ENCODE measurements at places on chromosomes 12 and 14.

DNA sequence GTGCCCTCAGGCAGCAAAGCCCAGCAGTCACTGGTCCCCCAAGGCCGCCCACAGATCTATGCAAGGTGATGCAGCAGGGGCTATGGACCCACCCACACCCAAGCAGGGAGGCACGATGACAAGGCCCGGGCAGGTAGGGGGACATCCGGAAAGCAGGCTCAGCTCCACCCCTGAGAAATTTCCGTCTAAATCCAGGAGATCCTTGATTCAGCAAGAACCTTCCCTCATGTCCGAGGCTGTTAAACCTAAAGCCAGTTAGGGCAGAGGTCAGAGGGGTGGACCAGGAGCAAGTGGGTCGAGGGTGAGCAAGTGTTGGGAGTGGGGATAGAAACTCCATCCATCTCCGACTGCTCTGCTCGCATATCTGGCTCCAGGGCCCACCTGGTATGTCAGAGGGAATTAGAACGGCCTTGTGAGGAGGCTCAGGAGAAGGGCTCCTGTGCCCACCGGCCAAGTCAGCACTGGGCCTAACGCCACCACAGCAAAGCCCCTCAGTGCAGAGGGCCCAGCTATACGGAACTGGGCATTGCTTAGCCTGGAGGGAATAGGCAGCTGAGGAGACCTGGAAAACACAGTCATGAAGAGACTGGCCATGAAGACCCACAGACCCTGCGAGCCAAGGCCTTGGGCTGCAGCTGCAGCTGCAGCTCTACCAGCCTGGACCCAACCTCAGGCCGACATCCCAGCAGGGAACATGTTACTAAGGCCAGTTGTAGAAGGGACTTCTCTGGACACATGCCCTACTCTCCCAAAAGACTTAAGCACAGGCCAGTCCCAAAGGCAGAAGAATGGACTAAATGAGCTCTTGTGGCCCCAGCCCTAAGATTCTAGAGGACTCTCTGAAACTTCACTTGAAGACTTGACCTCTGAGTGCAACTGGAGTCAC lies 34.3 kb downstream of the DAD1 start:
- DNase-seq = no peak

DNA sequence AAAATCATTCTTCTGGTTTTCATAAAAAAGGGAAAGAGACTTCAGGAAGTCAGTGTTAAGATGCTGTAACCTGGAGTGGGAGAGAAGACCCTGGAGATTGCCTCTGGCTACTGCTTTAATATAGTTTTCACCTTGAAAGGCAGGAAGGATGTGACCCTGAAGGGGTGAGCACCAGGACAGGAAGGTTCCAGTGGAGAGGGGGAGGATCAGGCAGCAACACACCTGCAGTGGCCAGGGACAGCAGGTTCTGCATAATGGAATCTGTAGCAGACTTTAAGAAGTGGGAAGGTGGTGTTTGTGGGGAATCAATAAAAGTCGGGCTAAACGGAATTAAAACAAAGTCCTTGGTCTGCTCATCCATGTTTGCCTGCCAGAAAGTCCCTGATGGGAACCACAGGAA lies 6.3 kb upstream of the HEATR5A start:
- no peak for DNase-seq

- no peak for DNase-seq
Observed at GRCh38 chr12:98754095-98754494, 109.0 kb downstream of the APAF1 start.

GRCh38 chr12:101931498-101932326 lies 54.3 kb downstream of the DRAM1 start:
- DNase-seq = no peak

DNA sequence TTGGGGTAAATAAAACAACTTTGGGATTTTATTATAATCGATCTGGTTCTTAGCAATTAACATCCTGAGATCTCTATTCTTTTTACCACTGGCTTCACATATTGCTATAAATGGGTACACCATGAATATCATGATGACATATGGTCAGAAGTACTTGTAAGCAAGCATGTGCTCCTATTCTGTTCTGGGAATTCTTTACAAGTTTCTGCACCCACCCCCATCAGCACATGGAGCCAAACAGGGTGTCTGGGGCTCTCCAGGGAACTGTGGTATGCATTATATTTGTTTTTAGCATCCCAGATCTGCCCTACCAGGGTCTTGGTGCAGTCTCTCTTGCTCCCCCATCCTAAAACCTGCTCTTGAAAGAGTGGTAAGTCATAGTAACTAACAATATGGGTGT lies 31.3 kb downstream of the DMAC2L start:
- DNase-seq = no peak

DNA sequence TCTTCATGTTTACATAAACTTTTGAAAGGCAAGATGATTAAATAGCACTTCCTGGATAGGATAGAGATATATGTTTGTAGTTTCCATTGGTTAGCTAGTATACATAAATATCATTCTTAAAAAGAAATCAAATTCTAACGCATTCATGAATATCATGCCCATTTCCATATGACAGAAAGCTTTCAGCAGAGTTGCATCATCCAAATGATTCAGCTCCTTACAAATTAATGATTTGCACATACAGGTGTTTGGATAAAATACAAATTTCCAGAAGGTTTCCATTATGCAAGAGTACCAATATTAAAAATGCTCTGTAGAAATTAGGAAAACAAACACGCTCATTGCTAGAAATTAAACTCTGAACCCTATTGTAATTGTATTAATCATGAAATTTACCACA lies 264.4 kb downstream of the FOXG1 start:
- no peak for DNase-seq

DNA sequence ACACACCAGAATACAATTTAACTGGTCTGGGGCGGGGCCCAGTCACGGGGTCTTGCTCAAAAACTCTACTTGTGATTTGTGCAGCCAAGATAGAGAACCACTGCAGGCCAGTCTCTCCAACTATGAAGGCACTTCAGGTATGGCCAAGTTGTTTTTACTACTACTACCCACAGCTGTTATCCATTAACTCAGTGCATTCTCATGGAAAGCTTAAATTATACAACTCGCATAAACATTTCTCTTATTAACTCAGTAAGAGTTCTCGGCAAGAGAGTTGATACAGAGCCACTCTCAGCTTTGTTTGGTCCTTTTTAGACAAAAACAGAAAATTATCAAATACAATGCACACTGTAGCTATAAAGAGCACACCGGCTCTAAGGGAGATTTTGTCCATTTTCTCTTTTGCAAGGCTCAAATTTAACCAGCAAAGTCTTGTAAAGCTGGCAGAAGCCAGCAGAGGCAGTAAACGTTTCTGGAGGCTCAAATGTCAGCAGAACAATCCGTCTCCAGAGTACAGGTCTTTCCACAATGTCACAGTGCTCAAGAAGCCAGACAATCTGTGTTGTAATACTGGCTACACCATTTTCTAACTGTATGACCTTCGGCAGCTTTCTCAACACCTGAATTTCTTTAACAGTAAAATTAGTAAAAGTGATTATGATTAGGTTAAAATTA lies 85.9 kb downstream of the PTGER2 start:
- no peak for DNase-seq

DNA sequence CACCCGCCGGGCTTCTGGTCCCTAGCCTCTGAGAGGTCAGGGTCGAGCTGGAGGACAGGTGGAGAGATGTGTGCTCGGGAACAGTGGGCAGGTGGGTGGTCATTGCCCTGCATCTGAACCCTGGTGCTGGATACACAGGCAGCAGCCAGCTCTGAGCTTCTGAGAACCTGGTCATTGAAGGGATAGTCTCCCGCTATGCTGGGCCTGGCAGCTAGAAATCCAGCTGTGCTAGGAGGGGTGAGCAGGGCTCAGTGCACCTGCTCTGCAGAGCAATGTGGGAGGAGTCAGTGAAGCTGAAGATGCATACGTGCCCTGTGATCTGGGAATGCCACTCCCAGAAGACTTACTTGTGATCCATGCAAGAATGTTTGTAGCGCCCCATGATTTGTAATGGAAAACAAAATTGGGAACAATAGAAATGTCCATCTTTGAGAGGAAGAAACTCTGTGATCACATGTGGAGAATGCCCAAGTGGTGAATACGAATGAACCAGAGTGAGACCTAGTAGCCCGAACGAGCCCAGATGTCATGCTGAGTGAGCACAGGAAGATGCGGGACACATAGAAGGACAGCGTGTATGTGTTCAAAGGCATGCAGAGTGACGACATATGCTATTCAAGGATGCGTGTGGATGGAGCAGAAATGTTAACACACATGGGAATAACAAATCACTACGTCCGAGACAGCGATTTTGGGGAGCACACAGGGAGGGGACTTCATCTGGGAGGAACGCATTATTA lies 63.4 kb downstream of the AACS start:
- DNase-seq = no peak

- no peak for DNase-seq
Observed at GRCh38 chr12:106138633-106139421, at the start of gene NUAK1. Gene NUAK1 (minus strand): TSS chr12:106138954. CDS start chr12:106138653, 301 bp downstream.

- no peak for DNase-seq
Observed at GRCh38 chr12:104929368-104929767, 28.7 kb downstream of the SLC41A2 start.

DNA sequence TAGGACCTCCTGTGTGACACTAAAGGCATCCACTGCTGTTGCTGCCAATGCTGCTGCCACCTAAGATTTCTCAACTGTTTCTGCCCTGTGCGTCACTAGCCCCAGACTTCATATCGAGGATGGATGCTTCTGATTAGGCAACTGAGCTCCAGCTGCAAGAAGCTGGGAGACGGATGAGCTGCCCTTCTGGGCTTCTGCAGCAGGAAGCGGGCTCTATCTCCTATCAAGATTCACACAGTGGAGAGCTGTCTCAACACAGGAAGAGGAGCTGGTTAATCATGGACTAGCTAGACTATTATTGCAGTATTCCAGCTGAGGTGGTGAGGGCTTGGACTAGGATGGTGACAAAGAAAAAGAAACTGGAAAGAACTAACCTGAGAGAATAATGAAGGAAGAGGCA lies 59.2 kb upstream of the PELI2 start:
- no peak for DNase-seq

DNA sequence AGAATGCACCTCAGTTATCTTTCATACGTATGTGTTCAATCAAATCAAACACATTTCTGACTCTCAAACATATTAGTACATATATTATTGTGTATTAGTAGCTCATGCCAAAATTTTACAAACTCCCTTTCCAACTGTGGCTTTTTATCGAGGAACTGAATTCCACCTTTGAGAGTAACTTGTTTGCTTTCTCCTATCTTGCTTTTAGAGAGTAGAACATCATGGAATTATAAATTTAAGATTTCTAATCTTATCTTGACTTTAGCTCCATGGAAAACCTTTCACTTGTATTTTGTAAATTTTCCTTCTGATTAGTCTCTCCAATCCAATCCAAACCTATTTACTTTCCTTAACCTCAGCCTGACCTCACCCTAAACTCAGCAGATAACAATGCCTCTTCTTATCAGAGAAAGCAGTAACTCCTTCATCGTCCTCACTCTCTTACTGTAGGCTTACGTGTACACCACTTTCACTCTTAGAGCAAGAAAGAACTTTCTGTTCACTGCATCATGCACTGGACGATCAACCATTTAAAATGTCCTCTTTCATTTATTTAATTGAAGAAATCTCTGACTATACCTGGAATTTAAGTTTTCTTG lies 164.5 kb downstream of the TMTC3 start:
- DNase-seq = no peak

DNA sequence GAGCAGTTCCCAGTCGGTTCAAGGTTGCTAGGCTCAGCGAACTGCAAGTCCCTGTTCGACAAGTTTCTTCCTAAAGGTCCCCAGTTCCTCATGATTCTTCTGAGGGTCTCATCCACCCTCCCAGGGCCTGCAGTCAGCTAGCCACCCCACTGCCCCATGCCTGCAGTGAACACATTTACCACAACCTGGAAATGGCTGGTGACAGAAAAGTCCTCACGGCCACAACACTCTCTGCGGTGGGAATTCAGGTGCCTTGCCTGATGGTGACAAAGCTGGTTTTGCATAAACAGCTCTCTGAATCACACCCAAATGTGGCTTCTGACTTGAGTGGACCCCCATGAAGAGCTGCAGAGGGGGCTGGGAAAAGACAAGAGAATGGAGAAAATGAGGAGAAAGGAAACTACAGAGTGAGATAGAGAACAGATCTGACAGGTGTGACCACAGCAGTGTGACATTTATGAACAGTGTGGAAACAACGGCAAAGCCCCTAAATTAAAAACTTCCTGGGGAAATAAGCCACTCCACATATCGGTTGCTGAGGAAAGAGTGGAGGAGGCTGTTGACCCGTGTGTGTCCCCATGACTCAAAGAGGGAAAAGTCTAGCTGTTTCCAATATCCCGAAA lies 1.3 kb upstream of the CD27 start:
- no peak for DNase-seq

DNA sequence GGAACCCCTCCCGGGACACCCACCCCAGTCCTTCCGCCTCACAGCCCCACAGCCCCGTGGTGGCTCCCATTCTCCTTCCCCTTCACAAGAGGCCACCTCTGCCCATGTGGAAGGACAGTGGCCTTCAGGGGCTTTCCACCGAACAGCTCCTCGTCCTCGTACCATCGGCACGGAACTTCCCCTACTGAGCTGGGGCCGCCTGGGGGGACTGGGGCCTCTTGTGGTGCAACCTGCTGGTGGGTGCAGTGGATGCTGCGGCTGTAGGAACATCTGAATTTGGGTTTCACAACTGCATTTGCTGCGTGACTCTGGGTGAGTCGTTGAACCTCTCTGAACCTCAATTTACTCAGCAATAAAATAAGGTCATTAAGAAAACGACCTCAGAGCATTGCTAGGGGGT lies 50.9 kb downstream of the RFLNA start:
- DNase-seq = no peak

- no peak for DNase-seq
Observed at GRCh38 chr14:72594099-72594901, 299.6 kb downstream of the DPF3 start.

GRCh38 chr12:43912859-43913258 lies 77.0 kb downstream of the TMEM117 start:
- DNase-seq = no peak

DNA sequence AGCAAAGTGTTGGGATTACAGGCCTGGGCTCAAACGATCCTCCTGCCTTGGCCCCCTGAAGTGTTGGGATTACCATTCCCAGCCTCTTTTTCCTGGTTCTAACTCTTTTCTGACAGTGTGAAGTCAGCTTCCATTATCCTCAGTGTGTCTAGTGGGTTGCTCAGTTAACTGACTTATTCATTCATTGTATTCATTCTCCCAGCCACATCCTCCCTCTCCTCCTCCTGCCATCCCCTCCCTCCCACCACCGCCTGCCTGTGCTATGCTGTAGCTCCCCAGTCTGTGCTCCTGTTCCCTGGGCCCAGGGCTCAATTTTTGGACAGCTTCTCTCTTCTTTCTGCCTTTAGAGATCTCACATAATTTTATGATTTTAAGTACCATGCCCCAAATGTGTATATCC lies 19.4 kb downstream of the ATP6V0A2 start:
- DNase-seq = no peak

DNA sequence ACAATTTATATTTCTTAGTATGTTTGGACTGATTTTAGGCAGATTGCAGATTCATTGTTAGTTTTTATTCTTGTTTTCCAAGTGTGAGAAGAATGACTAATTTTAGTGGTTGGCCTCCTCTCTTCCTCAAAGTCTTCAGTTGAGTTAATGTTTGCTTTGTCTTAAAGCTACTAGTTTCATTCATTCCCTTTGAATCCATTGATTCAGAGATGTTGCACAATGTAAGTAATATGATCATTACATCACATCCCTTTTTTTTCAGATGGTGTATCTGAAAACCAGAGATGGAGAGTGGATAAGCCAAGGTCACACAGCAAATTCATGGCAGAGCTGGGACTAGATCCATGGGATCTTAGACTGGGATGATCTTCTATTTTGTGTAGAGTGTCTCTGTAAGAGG lies 577.5 kb downstream of the BCL11B start:
- DNase-seq = no peak

- no peak for DNase-seq
Observed at GRCh38 chr14:61103541-61104339, 122.7 kb downstream of the SLC38A6 start.
